Ovary (tissue), 10 donors: ENCODE measurements at places on chromosomes 7 and 10. TPM values are rescaled to one million over a fixed set of nuclear protein-coding genes. Genes with fewer than 3 reads are reported as not detected.

Gene GNGT1
- total RNA-seq: not detected

Gene TMEM184A
- not detected for total RNA-seq

Gene LIPF
- total RNA-seq: not detected

Gene ZNF503
- total RNA-seq: 47.0 TPM

Gene EBF3
- 0.36 TPM for total RNA-seq

Gene MYOF
- 14.9 TPM for total RNA-seq

Gene MBL2
- not detected for total RNA-seq

Gene NRG3
- not detected for total RNA-seq

Gene TMEM236
- 0.32 TPM for total RNA-seq

Gene CPA2
- total RNA-seq: 0.22 TPM

Gene DHX32
- 24.7 TPM for total RNA-seq

Gene LRRD1
- 0.11 TPM for total RNA-seq

DNA sequence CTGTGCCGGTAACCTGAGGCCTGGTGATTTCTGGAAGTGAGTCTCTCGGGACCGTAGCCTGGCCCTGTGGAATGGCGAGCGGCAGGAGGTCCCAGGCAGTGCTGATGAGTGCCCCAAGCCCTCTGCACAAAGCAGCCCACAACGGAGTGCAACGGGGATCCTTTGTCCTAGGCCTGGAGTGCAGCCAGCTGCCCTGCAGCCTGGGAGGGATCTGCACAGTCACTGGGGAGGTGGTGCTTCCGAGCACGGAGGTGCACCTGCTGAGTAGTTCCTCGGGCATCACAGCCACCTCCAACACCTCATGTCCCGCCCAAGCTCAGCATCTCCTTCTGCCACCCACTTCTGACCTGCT is 162.8 kb upstream of the ZMIZ1 start:
- DNase-seq: peak; percentile 20

DNA sequence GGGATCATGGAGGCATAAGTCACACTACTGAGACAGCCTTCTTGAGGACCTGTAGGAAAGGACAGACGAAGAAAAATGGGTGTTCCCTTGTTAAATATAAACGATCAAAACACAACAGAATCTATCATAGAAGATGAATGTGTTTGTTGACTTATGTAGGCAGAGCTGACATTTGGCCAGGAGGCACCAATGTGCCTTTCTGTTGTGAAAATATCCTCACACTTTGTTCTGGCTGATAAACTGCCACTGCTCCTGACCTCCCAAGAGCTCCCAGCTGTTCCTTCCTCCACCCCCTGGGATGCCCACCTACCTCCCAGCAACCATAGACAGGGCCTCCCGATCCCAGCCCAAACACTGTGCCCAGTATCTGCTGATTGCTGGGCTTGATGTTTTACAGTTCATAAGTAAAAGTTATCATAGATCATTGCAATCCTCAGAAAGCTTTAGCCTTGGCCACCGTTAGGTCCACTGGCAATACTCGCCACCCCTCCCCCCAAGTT is 116.6 kb downstream of the CTTNBP2 start:
- DNase-seq: no peak

DNA sequence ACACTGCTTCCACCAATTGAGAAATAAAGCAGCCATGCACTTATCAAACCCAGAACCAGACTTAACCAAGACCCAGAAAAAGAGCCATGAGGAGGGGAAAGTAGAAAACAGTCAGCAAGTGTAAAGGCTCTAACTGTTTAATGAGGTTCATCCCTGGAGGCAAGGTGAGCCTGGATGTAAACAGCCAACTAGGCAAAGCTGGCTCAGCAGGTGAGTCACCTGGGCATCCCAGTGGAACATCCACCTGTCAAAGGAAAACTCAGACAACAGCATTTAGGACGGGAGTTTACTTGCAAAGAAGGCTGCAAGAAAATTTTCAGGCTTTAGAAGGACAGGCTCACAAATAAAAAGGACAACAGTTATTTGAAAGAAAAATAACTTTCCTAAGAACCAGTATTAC is 153.0 kb downstream of the SNX13 start:
- no peak for DNase-seq

- peak; percentile 63 for DNase-seq
Observed at GRCh38 chr10:75469006-75469616, 37.7 kb downstream of the LRMDA start.

GRCh38 chr10:75530299-75530698 is 98.9 kb downstream of the LRMDA start:
- no peak for DNase-seq

GRCh38 chr7:45161842-45162241 is 4.3 kb downstream of the RAMP3 start:
- DNase-seq: no peak

GRCh38 chr10:5360318-5360915 is 4.3 kb upstream of the UCN3 start:
- DNase-seq: no peak

DNA sequence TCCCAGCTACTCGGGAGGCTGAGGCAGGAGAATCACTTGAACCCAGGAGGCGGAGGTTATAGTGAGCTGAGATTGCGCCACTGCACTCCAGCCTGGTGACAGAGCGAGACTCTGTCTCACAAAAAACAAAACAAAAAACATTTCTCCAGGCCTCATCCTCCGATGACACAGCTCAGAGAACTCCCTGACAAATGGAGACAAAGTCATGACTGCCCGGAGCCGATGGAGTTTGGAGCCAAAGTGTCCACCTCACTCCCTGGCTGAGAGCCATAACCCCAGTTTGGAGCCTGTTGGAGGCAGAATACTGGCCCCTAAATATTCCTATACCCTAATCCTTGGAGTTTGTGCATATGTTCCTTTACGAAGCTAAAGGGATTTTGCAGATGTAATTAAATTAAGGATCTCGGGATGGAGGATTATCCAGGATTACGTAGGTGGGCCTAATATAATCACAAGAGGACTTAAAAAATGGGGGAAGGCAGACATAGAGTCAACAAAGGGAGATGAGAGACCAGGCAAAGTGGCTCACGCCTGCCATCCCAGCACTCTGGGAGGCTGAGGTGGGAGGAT is 22.7 kb downstream of the SSC4D start:
- DNase-seq: no peak

DNA sequence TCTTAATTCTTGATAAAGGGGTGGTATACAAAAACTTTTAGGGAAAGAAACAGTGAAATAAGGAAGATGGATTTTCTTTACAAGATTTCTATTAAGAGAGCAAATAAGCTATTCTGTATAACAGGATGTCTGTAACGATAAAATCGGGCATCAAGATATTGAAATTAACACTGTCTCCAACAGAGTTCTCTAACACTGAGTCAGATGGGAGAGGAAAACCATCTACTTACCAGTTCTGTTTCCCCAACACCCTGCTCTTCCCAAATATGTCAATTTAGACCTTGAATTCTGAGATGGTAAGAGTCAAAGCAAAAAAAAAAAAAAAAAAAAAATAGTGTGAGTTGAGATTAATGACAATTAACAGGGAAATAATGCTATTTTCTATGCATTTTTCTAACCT is 23.0 kb downstream of the SMURF1 start:
- DNase-seq: no peak

GRCh38 chr10:132482090-132482800 is 55.3 kb upstream of the INPP5A start:
- peak; percentile 42 for DNase-seq

DNA sequence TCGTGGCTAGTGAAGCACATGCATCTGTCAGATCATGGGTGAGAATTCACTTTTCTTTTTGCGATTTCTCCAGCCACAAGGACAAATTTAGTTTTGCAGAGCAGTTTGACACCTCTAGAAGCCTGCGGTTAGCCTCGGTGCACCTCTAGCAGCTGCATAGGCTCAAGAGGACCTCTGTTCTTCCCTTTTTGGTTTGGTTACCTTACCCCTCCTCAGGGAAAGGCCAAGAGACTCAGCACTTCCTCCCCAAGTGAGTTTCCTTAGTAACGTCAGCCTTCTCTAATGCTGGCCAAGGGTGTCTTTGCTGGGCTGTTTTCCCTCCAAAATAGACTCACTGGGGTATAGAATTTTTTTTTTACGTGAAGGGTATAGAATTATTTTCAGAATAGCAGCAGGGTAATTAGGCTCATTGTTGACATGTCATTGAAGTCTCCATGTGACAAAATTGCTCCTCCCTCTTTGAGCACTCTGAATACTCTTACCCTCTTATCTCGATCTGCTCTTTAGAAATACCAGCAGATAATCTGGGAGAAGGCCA is 97.8 kb downstream of the AUTS2 start:
- DNase-seq: no peak

- DNase-seq: no peak
Observed at GRCh38 chr10:1227510-1228402, 171.6 kb downstream of the WDR37 start.

- no peak for DNase-seq
Observed at GRCh38 chr10:14173391-14173705, 157.4 kb downstream of the FRMD4A start.

DNA sequence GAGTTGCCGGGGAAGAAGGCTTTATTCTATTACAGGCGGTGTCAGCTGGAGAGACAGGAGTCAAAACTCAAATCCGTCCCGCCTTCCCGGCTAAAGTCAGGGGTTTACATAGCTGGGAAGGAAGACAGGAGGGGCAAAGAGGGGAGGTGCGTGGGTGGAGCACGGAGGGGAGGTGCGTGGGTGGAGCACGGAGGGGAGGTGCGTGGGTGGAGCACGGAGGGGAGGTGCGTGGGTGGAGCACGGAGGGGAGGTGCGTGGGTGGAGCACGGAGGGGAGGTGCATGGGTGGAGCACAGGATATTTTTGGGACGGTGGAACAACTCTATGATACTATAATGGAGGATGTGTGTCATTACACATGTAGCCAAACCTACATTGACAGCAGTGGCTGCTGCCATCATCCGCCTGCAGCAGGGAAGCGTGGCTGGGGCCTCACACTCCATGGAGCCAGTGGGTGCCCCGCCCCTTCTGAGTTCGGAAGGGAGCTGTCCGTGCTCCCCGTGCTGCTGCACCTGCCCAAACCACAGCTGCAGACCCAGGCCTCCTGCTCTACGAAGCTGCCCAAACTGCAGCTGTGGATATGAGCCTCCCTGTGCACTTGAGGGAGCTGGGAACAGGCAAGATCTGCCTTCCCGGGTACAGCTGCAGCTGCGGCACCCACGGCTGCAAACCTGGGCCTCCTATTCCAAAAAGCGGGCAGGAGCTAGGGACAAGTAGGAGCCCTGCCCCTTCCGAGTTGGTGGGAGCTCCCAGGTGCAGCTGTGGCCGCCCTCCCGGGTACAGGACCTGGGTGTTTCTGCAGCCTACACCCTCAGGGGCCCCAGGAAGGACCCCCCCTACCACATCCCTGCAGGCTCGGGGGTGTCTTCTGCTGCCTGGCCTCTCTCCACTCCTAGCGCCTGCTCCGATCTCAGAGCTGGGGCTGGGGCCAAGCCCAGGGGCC is 119.4 kb downstream of the DYNC2I1 start:
- no peak for DNase-seq

DNA sequence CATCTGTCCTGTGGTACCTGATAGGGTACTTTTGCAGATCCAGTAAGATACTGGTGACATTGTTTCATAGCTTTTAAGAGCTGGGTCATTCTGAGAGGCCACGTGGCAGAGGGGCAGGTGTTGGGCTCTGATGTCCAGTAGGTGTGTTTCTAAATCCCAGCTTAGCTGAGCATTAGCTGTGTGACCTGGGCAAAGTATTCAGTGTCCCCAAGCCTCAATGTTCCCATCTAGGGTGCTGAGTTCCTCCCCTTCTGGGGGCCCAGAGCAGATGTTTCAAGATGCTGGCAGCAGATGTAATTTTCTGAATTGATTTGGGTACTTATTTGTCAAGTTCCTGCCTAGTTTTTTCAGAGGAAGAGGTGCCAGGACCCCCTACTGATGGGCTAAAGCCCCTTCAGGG is 52.9 kb downstream of the NEURL1 start:
- DNase-seq: no peak

- DNase-seq: no peak
Observed at GRCh38 chr7:139361523-139361922, 1.8 kb downstream of the LUC7L2 start.

- no peak for DNase-seq
Observed at GRCh38 chr7:77791336-77791735, 6.9 kb downstream of the TMEM60 start.

DNA sequence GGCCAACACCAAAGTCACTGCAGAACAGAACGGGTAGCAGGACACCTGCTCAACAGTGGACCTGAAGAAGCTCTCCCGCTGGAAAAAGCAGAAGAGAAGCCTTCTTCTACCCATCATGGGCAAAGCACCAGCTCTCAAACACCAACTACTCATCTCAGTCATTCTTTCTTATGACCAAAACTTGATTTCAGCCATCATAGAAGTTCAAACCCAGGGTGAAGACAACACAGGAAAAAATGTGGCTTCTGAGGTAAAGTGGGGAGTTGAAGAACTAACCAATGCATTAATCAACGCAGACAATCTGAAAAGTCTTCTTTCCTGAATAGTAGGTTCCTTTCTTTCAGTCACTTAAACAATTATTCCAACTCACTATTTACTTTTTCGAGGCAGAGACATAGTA is 83.3 kb downstream of the ELMO1 start:
- no peak for DNase-seq

GRCh38 chr10:25388862-25389206 is 214.0 kb downstream of the GPR158 start:
- DNase-seq: no peak

DNA sequence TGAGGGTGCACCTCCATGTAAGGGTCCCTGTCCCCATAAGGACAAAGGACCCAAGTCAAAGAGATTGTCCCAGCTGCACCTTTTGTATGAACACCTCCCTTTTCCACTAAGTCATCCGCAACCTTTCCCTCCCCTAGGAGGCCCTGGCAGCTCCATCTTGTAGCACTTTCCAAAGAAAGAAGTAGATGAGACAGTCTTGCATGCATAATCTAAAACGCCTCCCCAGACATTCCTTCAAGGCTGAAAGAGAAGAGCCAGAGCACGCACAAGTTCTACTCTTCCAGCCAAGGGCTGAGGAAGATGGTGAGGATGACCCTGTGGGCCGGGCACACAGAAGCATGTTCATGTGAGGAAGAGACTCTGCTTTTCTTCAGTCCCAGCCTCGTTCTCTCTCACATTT is 194.4 kb downstream of the TNS3 start:
- no peak for DNase-seq

DNA sequence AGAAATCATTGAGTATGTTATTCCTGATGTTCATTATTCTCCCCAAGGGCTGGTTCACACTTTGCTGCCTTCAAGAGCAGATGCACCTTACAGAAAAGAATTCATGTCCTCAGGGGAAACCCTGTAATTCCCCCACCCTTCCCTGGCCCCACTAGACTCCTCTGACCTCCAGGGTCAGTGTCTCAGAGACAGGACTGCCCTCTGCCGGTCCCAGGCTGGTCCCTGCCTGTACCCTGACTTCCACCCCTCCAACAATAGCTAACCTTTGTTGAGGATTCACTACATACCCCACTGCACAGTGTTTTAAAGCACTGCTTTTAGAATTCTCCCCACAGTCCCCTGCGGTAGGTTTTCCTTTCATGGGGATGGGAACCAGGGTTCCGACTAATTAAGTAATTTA is 4.4 kb upstream of the SEPHS1 start:
- DNase-seq: no peak

GRCh38 chr7:73536479-73536878 is 14.4 kb upstream of the BAZ1B start:
- DNase-seq: no peak

DNA sequence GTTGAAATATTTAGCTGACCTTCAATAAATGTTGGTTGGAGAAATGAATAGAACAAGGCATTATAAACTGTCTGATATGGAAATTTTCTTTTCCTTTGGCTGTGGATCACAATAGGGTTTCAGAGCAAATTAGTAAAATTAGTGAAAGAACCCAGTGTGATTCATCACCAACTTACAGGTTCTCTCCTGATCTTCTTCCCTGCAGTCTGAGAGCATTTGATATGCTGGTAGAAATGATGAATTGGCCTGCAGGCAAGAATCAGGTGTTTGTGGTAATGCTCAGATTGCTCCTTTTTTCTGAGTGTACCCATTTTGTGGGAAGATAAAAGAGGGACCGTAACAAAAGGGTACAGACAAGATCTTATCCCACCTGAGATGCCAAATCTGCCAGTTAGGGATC is 51.9 kb downstream of the BTAF1 start:
- DNase-seq: no peak
